ENCODE measurements at places on chromosomes 6 and 20.

DNA sequence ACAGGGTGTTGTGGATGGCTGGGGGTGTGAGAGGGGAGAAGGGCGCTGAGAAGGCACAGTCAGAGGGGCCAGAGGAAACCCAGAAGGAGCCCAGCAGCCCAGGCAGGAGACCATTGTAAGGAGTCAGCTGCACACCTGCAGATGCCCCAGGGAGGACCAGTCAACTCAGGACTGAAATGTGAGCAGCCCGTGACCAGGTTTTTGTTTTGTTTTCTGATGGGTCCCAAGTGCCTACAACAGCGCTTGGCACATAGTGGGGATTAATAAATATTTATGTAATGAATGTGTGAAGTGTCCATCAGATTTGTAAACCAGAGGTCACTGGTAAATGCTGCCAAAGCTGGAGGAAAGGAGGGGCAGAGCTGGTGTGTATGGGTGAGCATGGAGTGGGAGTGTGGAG is 30.2 kb downstream of the TRAM2 start:
- no peak for DNase-seq

DNA sequence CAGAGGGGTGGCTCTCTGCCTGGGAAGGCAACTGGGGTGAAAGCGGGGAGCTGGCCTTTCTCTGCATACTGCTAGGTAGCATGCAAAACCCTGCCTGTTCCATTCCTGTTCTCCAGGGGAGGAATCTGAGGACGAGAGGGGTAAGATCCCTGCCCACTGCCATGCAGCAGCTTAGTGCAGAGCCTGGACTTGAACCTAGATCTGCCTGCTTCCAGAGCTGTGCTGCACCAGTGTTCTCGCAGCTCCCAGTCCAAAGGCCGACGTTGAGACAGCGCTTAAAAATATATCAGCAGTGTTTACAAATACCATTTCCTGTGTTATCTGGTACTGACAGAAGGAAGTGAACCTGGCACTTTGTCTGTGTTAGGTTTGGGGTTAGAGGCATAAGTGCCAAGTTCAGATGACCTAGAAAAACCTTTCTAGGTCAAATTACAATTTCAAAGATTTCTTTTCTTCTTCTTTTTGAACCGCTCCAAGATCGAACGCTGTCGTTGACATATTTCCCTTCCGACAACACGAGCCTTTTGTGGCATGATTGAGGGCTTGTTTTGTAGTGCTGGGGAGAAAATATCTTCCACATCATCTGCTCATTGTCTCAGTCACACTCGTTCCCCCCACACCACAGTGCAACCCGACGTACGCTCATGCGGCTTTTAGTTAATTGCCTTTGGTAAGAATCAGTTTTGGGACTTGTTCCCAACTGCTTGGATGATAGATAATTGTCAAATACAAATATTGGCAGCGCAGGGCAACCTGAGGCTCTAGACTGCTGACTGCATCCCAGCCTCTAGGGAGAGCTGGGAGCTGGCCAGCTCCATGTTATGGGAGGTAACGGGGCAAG is 44.6 kb downstream of the TOX2 start:
- DNase-seq: no peak

GRCh38 chr20:51651921-51652549 is 109.5 kb upstream of the NFATC2 start:
- no peak for DNase-seq

DNA sequence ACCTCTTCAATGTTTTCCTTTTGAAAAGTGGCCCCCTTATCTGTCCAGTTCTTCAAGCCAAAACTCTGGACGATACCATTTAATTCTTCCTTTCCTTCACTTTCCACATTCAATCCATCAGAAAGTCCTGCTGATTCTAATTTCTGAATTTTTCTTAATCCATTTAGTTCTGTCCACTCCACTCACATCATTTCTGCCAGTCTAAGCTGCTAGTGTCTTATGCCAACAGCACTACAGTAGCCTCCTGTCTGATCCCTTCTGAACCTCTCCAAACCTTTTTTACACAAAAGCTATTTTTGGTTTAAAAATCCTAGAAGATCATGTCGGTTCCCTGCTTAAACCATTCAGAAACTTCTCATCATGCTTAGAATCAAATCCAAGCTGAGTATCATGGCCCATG is 24.5 kb upstream of the SNAP25 start:
- DNase-seq: no peak

DNA sequence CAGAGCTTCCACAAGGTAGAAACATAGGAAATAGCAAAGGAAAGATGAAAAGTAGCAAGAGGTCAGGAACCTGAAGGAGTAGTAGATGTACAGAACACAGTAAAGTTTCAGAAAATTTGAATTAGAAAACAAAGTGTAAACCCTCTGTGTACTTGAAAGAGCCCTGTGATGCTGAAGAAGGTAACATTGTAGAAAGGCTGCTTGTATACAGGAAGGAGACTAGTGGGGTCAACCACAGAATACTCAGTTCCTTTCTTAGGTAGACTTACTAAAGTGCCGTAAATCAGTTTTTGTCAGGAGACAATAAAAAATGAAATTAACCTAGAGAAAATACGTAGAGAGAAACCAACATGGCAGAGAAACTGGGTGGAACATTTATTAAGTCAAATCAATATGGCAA is 149.7 kb downstream of the AIG1 start:
- DNase-seq: no peak

DNA sequence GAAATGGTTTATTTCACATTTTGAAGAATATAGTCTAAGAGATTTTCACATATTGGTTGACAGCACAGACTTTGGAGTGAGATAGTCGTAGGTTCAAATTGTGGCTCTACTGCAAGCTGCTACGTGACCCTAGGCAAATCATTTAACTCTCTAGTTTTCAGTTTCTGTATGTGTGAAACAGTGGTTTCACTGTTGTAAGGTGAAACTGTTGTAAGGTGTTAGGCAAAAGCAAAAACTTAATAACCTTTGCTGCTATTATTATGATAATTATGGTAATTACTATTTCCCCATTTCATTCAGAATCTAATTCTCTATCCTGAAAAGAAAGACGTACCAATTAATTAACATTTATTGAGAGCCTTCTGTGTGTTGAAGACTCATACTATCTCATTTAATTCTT is 144.2 kb downstream of the REV3L start:
- DNase-seq: no peak

DNA sequence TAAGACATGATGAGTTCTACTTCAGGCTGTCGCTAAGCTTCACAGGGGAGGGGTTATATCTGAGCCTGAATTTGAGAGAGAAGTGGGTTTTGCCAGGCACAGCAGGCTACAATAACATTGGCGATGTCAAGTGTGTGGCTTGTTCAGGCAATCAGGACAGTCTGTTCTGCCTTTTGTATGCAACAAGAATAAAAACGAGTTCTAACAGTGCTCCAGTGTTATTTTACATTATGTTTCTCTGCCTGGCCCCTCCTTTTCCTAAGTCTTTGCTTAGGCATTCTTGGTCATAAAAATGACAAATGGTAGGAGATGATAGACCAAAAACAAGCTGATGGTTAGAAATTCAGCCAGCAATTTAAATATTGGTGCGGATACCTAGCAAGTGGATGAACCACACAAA is 26.8 kb downstream of the PAQR8 start:
- DNase-seq: no peak

- DNase-seq: no peak
Observed at GRCh38 chr6:97963193-97963592, 680.2 kb upstream of the MMS22L start.

DNA sequence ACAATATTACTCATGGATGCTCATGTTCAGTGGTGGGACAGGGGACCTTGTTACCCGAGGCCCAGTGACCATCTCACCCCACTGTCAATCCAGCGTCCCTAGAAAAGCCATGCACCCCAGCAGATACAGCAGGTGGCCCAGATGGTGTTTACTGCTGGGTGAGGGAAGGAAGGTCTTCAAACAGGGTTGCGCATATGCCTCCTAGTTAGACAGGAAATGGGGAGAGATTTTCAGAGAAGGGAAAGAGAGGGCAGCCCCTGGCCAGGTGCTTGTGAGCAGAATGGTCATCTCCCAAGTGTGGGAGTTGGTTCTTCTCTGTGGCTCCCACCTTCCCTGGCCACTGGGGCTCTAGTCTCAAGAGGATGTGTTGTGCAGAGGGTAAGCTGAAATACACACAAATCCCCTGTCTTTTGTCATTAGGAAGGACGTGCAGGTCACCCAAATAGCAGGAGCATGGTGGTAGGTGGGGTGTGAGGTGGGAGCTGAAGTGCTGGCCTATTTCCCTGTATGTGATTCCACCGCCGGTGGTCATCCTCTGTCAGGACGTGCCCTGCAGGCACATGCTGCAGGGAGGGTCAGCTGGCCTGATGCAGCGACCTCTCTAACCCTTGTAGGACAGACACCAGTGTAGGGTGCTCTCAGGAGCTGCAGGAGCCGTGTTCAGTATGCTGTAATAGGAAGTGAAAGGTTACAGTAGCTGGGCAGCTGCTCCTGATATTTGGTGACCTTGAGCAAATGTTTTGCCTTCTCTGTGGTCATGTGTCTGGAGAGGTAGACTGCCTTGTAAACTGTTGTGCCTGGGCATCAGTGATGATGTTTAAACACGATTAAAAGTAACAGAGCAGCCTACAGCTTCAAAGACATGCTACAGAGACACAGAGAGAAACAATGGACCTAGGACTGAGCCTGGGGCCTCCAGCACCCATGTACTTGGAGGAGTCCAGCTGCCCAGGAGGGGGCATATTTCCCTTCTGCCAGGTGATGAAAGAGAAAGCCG is 3.2 kb upstream of the CST3 start:
- no peak for DNase-seq

DNA sequence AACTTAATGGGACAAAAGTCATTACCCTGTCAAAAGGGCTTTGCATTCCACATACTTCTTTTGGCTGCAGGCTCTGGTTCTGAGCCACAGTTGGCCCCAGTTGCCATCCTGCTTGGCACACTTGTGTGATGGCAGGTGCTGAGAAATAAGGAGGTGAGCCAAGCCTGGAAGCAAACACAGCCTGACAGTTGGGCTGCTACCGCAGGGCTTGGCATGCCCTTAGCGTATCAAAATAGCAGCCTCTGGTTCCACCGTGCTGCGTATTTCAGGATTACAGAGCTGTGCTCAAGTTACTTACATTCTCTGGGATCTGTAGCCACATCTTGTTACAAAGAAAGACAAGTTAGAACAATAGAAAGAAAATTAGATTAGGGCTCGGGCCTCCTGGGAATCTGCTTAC is 11.1 kb downstream of the MTHFD1L start:
- DNase-seq: no peak

DNA sequence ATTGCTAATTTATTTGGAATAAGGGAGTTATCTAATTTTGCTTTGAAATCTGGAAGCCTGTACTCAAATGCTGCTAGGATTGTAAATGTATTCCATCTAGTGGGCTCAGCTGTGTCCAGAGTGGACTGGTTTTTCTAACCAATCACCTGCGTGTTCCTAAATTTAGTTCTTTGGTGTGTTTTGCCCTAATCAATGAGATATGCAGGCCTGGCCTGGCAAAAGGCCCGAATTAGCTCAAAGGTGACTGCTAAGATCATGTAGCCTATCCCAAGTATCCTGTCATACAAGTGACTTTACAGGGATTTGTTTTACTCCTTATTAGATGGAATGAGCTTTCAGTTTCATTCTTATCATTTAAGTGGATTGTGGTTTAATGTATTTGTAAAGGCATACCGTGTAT is 51.3 kb upstream of the ARMC2 start:
- no peak for DNase-seq

GRCh38 chr20:35394271-35394670 is 17.5 kb downstream of the UQCC1 start:
- no peak for DNase-seq

DNA sequence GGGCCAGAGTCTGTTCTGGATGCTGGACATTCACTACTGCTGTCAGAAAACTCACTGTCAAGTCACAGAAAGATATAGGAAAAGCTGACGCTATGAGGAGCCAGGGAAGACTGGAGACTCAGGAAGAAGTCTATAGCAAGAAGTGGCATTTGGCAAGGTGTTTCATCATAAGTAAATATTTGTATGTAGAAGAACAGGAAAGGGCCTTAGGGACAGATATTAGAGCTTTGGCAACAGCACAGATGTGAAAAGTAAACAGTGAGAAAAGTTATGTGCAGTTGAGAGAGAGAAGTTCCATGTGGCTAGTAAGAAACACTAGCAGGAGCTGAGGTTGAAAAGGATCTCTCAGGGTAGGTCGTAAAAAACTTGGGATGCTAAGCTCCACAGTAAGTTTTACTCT is 868.9 kb downstream of the PHF3 start:
- DNase-seq: no peak

Data from vagina (tissue), 2 donors.